Activated naive CD4-positive, alpha-beta T cell (primary cell): ENCODE measurements at places on chromosomes 2 and 18.

GRCh38 chr18:76691800-76692199, 130.6 kb upstream of the ZNF236 start:
- no peak for DNase-seq

- DNase-seq: no peak
Measured at GRCh38 chr2:833180-833579, 117.5 kb upstream of the SNTG2 start.

DNA sequence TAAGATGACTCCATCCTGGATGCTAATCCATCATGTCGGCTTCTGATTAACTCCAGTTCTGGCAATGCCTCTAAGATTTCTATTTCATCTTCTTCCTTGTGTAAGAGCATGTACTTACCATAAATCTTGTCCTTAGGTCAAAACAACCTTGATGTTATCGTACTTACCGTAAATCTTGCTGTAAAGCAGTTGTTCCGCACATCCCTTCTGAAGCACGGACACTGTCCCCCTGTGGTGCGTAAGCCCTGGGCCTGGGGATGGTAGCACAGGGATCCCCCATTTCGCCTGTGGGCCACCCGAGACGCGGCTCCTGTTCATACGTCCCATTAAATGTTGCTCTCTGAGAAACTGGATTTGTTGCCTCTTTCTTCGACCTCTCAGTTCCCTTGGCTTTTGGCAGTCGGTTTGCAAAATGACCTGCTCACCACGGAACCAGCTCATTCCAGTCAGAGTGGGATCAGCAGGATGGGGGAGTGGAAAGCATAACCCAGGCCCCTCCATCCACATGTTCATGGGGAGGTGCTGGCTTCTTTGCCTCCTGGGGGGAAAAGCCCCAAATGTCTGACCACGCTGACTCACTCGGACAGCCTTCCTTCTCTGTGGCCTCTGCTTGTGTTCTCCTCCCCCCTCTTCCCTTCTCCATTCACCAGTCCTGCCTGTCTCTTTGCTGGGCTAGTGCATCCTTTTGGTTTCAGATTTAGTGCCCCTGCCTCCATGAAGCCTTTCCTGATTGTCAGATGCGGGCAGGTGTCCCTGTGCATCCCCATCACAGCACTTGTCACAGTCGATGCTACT, 49.9 kb downstream of the RAB31 start:
- DNase-seq: no peak

DNA sequence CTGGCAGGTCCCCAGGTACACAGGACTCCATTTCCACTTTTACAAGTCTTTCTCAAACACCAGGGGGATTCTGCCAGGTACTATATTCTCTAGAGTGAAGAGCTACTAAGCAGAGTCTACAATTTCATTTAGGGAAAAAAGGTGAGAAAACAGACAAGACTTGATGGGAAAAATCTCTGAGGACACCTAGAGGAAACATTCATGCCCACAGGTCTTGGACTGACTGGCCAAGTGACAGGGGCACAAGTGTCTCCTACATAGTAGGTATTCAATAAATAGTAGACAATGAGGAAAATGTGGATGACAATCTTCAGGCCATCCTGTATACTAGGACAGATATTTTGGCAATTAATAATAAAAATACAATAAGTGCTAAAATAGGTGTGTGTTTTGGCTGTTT, 228.6 kb downstream of the CLIP4 start:
- no peak for DNase-seq

- no peak for DNase-seq
Measured at GRCh38 chr2:8216397-8216796, 465.5 kb upstream of the ID2 start.

DNA sequence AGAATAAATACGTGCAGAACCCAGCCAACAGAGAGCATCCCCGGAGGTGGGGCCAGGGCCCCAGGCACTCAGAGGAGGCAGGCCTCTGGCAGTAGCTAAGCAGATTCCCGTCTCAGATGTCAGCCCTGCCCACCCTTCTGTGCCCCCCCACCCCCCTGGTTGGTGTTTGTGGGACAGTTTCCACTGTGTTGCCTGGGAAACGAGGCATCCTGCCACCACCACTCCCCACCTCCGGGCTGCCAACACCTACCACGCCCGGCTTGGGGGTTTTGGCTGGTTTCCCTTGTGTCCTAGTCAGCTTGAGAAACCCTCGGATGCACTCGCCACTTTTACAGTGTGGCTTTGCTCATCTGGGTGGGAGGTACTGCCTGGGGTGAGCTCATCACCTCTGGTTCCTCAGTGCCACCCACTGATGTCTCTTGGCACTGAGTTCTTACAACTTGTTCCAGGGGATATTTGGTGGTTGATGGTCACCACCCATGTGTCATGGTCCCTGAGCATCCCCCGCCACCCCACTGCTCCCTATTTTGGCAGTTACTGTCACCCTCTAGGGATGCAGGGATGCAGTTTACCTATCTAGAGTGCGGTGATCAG, 72.4 kb upstream of the YWHAQ start:
- peak; percentile 31 for DNase-seq

GRCh38 chr18:21703241-21703820, 1.2 kb downstream of the ABHD3 start:
- DNase-seq: no peak

DNA sequence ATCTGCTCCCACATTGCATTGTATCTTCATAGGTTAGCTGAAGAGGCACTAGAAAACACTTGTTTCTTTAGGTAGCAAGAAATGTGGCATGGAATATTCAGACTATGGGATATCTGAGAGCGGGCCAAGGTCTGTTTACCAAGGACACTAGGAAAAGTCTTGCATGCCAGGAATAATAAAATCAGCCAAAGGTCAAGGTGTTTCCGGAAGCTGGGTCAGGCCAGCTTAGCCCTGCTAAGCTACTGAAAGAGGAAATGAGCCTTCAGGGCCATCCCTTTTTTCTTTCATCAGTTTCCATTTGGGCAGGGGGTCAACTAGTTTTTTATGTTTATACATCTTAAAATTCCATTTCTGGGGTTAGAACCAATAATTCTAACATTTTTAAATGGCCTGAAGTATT, 101.1 kb downstream of the DPP4 start:
- DNase-seq: no peak

GRCh38 chr2:183579686-183580085, 455.4 kb downstream of the NUP35 start:
- no peak for DNase-seq

DNA sequence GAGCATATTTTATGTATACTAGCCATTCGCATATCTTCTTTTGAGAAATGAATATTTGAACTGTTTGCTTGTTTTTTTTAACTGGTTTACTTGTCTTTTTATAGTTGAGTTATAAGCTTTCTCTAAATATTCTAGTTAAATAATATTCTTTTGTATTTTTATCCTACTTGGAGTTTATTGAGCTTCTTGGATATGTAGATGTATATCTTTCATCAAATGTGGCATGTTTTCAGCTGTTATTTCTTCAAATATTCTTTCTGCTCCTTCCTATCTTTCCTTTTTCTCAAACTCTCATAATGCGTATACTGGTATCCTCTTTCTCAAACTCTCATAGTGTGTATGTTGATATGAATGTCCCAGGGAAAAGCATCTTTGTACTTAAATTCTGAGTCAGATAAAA, 100.3 kb upstream of the NCKAP5 start:
- DNase-seq: no peak

DNA sequence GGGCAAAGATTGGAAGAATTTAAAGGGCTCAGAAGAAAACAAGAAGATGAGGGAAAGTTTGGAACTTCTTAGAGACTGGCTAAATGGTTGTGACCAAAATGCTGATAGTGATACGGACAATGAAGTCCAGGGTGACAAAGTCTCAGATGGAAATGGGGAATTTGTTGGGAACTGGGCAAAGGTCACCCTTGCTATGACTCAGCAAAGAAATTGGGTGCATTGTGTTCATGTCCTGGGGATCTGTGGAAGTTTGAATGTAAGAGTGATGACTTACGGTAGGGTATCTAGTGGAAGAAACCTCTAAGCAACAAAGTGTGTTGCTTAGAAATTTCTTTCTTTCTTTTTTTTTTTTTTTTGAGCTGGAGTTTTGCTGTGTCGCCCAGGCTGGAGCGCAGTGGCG, 6.0 kb upstream of the IL1A start:
- no peak for DNase-seq

DNA sequence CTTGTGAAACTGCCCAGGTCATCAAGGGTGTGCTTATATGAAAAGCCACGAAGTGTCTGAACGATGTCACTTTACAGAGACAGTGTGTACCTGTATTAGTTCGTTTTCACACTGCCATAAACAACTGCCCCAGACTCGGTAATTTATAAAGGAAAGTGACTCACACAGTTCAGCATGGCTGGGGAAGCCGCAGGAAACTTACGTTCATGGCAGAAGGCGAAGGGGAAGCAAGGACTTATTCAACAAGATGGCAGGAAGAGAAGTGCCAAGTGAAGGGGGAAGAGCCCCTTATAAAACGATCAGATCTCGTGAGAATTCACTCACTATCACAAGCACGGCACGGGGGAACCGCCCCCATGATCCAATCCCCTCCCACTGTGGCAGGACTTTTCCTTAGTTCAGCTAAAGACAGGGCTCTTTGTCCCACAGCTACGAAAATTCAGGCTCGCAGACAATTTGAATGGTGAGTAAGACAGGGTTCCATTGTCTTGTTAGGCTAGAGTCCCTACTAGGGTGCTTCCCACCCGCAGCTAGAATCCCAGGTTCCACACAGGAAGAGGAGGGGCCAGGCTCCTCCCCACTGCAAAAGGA, 20.1 kb downstream of the TMEM177 start:
- no peak for DNase-seq

DNA sequence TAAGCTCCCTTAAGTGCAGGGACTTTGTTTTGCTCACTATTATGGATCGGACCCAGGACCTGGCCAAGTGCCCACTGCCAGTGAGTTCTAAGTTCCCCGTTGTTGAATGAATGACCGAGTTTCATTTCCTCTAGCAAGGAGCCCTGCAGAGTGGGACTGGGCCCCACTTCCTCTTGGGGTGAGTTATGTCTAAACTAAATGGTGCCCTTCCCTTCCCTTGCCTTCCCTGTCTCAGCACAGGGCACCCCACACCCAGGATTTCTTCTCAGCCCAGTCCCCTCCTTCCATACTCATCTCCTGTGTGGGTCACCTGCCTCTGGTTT, 195.3 kb upstream of the HS6ST1 start:
- no peak for DNase-seq

DNA sequence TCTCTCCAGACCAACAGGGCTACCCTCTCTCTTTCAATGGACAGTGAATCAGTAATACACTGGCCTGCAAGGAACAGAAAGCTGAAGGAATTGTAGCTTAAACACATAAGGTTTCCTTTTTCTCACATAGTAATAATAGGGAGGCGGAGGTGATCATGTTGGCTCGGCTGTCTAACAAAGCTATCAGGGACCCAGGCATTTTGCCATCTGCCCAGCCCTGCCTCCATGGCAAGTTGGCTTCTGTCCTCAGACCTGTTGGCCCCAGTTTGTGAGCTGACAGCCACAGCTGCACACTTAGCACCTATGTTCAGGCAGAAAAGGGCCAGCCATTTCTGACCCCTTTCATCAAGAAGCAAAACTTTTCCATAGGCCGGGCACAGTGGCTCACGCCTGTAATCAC, 2.0 kb upstream of the CHRNG start:
- no peak for DNase-seq

GRCh38 chr2:223494942-223495341, 107.2 kb downstream of the SCG2 start:
- DNase-seq: no peak
